ENCODE measurements at places on chromosomes 4 and X.

DNA sequence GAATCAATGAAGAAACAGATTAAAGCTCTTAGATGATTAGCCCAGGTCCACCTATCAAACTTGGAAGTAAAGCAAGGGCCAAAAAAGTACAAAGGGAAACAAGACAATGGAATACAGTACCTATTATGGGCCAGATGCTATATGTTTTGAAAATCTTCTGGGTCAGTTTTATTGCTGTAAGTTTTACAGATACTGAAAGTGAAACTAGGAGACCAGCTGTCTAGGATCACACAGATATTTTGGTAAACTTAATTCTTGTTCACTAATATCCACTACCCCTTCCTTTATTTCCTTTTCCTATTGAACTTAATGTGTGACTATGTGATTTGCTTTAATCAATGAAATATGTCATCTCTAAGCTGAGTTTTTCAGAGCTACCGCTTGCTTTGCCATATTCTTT, 505.4 kb upstream of the PITX2 start:
- no peak for DNase-seq

DNA sequence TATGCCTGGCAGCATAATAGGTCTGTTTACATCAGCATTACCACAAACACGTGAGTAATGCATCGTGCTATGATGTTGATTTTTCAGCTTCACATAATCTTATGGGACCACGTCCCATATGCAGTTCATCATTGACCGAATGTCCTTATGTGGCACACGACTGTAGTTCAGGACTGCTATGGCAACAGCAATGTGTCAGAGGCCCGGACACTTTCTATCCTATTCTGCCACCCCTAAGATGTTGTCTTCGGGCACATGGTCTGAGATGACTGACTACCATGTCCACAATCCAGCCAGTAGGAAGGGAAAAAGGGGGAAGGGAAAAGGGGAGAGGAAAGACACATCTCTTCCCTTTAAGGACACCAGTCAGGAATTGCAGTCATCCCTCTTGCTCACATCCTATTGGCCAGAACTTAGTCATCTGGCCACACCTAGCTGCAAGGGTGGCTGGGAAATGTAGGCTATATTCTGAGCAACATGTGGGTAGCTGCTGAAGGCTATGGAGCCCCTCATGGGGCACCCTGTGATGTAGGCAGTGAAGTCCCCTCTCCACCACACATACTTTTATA, 196.0 kb upstream of the RBPJ start:
- DNase-seq: no peak

GRCh38 chr4:113406723-113407016, 354.9 kb downstream of the CAMK2D start:
- DNase-seq: no peak

DNA sequence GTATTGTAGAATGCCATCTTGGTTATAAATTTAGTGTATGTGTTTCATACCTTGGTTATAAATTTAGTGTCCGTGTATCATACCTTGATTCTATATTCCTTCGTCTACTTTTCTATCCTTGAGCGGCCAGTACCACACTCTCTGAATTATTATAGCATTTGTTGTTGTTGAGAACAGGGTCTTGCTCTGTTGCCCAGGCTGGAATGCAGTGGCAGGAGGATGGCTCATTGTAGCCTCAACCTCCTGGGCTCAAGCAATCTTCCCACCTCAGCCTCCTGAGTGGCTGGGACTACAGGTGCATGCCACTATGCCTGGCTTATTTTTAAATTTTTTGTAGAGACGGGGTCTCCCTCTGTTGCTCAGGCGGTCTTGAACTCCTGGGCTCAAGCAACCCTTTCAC, 50.1 kb downstream of the FAM193A start:
- no peak for DNase-seq

DNA sequence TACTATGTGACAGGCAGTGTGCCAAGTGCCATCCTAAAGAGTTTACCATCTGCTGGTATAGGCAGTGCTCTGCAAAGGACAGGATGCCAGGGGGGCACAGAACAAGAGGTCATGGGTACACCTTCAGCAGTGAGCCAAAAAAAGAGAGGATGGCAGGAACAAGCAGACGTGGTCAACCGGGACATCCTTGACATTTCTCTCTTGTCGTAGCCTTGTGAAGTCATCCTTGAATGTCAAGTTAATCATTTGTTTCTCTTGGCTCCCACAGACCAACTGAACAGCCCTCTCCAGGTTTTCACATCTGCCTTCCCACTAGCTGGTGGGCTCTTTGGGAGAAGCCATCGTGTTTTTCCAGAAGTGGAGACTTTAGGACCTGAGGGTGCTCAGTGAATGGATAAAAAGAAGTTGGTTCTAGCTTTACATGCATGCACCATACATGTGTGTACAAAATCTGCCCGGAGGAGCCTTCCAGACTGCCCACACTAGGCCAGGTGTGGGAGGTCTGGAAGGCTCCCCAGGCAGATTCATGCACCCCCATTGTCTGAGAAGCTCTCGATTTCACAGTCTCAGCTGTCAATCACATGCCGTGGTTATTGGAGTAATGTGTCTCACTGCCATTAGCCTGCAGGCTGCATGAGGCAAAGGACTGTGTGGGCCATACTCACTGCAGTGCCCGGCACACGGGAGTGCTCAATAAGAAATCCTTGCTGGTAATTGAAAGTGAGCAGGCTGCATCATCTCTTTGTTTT, 16.4 kb downstream of the PNMA6F start:
- no peak for DNase-seq

- DNase-seq: no peak
Measured at GRCh38 chrX:19162851-19163250, 40.6 kb upstream of the ADGRG2 start.

- no peak for DNase-seq
Measured at GRCh38 chr4:162497564-162498167, 333.9 kb upstream of the FSTL5 start.

- DNase-seq: no peak
Measured at GRCh38 chrX:2243913-2244460, 256.8 kb downstream of the DHRSX start.

DNA sequence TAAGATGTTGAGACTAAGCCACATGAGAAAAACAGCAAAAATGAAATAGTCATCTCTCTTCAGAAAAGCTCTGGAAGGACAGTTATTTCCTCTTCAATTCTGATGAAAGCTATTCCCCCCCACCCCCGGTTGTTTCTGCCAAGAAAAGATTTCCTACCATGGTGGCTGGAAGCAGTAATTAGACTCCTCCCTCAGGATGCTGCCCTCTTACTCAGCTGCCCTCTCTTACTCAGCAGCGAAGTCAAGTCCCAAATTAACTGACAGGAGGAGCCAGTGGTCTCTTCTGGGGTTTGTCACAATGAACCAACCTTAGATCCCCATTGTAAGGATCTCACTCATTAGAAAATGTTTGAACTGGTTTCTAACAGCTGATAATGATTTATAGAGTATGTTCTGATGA, 38.0 kb downstream of the GPM6B start:
- no peak for DNase-seq

DNA sequence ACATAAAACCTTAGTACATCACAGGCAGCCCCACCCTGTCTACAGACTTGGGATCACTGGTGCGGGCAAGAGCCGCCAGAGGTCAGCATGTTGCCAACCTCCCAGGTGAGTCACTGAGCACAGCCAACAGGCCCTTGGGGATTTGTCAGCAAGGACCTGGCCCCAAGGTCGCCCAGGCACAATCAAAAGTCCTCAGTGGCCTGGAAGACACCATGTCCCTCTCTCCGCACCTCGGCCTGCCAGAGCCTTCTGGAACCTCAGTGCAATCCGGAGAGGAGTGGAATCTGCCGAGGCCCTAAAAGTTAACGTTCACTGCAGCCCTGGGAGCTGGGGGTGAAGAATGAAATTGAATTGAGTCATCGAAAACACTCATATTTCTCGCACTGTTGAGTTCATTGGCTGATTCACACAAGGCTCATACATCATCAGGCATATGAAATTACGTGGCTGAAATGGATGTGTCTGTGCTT, 74.3 kb downstream of the WFS1 start:
- DNase-seq: no peak

DNA sequence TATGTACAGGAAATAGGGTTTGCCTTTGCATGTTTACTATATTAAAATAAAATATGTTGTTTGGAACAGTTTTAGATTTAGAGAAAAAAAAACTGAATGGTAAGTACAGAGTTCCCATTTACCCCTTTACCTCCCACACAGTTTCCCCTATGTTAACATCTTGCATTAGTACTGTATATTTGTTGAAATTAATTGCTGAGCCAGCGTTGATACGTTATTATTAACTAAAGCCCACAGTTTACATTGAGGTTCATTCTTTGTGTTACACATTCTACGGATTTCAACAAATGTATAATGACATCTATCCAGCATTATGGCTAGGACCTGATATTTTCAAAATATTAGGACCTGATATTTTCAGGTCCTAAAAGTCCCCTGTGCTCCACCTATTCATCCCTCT, 70.7 kb downstream of the PPP3CA start:
- DNase-seq: no peak

DNA sequence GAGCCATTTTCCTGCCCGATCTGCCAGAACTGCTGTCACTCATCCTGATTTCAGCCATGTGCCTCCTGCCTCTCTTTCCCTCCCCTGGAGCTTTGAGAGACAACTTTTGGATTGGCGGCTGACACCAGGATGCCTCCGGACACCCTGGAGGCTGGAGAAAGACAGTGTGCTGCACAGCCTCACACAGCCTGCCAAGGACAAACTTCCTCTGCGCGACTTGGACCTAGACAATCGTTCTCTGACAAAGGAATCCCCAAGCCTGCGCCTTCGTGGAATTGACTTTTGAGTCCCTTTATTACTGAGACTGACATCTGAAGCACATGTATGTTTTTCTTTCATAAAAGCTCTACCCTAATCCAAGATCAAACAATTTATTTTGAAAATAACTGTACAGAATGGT, 10.8 kb upstream of the LDB2 start:
- DNase-seq: no peak

- DNase-seq: no peak
Measured at GRCh38 chr4:174538123-174538875, 16.0 kb upstream of the HPGD start.
